ENCODE measurements at places on chromosomes 11 and 22.
A peak's percentile ranks its signal among the peaks of the same experiment; 100 is the strongest.

DNA sequence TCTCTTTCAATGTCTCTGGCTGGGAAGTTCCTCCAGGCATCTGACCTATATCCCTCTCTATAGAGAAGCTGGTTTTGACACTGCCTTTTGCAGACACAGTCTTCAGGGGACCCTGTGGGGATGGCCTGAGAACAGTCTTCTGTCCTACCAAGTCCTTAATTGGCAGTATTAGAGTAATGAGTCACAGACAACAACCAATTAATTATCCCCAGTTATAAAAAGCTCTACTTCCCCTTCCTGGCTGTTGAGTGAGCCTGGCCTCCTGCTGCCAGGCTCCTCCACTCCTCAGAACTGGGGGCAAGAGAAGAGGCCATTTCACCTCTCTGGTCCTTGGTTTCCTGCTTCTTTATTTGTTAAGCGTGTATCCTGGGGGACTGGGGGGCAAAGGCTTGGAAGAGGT lies 41.2 kb upstream of the KLHL35 start:
- no peak for DNase-seq

- peak; percentile 19 for DNase-seq
Observed at GRCh38 chr11:209275-210121, 2.0 kb downstream of the RIC8A start.

DNA sequence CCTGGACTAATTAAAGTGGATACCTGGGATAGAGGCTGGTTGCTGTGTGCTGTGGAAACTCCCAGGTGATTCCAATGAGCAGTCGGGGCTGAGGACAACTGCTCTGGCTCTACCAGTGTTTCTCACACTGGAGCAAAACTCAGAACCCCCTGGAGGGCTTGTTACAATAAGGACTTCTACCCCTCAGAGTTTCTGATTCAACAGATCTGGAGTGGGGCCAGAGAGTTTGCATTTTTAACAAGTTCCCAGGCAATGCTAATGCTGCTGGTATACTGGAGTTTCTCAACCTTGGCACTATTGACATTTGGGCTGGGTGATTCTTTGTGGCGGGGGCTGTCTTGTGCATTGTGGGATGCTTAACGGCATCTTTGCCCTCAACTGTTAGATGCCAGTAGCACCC lies 353.7 kb downstream of the MIAT start:
- no peak for DNase-seq

GRCh38 chr11:46457021-46457420 lies 65.4 kb upstream of the CHRM4 start:
- DNase-seq, result no peak

DNA sequence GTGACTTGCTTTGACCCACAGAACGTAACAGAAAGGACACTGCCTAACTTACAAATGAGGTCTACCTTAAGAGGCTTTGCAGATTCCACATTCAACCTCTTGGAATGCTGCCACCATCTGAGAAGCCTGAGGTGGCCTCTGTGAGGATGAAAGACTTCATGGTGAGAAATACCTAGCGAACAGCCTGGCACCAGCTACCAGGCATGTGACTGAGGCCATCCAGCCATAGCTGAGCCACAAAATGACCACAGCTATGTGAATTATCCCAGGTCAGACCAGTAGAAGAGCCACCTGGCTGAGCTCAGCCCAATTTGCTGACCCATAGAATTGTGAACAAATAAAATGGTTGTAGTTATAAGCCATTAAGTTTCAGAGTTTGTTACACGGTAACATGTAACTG lies 37.5 kb downstream of the PPARA start:
- DNase-seq, result peak; percentile 59

- DNase-seq, result no peak
Observed at GRCh38 chr11:75320046-75320618, 31.3 kb downstream of the ARRB1 start.

GRCh38 chr11:129815596-129816461 lies at the start of gene TMEM45B:
TSS of gene TMEM45B (plus strand) at chr11:129815848. CDS start at chr11:129852483, 36,635 bp downstream.
- no peak for DNase-seq

- no peak for DNase-seq
Observed at GRCh38 chr22:41382610-41383009, 868 bp downstream of the TEF start.

DNA sequence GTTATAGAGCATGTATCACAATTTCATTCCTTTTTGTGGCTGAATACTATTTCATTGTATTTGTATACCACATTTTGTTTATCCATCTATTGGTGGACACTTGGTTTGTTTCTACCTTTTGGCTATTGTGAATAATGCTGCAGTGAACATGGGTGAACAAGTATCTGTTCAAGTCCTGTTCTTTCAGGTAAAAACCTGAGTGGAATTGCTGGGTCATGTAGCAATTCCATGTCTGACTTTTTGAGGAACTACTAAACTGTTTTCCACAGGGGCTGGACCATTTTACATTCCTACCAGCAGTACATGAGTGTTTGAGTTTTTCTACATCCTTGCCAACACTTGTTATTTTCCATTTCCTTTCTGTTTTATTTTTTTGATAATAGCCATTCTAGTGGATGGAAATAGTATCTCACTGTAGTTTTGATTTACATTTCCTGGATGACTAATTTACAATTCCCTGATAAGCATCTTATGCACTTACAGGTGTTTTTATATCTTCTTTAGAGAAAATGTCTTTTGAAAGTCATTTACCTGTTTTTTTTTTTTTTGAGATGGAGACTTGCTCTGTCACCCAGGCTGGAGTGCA lies 12.2 kb downstream of the CABIN1 start:
- DNase-seq, result no peak

GRCh38 chr11:44275961-44276550 lies 33.9 kb downstream of the ALX4 start:
- no peak for DNase-seq

DNA sequence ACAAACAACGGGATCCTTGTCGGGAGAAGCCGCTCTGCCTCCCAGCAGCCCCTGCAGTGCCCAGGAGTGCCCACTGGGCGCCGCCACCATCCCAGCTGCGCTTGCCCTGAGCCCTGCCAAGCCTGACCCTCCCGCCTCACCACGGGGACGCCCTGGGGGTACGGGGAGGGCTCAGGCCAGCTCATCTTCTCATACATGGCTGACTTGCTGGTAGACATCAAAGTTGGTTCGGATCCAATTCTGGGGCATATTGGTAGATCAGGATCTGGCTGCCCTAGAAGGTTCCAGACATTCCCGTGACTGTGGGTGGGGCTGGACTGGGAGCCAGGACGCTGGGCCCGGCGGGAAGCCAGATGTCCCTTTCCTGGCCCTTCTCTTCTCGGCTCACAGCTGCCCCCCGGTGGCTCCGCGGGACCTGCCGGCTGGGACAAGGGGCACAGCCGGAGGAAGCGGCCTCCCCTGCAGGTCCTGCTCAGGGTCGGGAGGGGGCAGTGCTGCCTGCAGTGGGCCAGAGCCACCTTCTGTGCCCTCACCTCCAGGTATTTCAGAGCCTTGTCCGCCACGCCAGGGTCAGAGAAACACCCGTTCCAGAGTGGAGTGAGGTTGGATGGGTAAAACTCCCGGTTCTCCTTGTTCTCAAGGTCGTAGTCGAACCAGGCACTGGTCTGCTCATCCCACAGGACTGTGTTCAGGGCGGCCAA lies 10.6 kb upstream of the TREH start:
- peak; percentile 91 for DNase-seq

DNA sequence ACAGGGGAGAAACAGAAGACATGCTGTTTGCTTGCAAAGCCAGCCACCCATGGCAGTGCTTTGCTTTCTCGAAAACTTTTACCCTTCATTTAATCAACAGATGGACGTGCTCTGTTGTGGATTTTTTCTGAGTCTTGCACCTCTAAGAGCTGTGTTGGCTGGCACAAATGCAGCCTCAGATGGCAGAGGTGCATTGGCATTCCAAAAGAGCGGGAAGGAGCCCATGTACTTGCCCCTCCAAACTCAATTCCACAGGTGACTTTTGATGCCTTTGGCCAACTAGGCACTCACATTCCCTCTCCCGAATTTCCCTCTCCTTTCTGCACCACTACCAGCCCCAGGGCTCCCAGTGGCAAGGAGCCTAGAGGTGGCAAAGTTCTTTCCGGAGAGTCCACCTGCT lies 1.2 kb downstream of the KIRREL3 start:
- peak; percentile 12 for DNase-seq

DNA sequence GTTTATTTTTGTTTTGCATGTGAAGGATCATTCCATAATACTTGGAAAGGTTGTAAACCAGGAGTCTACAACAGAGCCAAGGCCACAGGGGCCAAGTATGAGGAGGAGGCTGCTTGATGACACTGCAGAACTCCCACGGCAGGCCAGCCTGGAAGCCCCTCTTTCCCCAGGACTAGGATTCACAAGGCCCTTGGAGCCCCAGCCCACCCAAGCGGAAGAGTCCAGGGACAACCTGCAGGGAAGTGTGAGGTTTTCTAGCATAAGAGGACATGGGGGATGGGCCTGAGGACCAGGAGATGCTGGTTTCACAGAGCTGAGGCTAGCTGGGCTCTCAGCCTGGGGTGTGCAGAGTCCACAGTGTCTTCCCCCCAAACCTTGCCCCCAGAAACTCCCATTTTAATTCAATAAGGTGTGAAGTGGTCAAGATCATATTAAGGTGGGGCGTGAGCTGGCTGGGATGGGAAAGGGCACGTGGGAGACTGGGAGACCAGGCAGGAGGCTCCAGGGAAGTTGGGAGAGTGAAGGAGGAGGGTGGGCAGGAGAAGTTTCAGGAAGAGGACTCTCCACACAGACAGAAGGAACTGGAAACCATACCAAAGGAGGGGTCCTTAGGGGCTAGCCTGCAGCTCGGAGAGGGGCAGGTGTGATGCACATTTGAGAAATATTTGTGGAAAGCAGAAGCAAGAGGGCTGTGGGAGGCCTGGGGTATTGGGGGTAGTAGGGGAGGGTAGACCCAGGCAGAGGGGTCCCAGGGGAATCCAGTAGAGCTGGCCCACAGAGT lies 12.4 kb downstream of the GNAZ start:
- DNase-seq, result no peak

DNA sequence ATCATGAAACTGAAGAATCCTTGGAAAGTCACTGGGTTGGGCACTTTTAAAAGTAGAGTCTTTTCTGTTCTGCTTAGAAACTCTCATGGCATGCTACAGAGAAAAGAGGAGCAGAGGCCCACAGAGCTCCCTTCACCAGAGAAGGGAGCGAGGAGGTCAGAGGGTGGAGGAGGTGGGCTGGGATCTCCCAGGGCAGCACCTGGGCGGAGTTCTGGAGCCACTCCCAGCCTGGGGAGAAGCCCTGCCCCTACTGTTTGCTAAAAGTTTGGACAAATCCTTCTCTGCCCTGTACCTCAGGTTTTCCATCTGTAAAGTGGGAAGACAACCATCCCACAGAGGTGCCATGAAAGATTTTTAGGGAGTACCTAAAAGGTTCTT lies 299.1 kb downstream of the KIRREL3 start:
- no peak for DNase-seq

- peak; percentile 64 for DNase-seq
Observed at GRCh38 chr22:32473388-32473952, 1.1 kb upstream of the FBXO7 start.

GRCh38 chr11:107928767-107929507 lies 689 bp downstream of the RAB39A start:
- DNase-seq, result peak; percentile 64

- DNase-seq, result no peak
Observed at GRCh38 chr11:14956111-14956510, 16.0 kb downstream of the CALCA start.

GRCh38 chr11:4539603-4540219 lies 5.3 kb upstream of the OR52M1 start:
- DNase-seq, result peak; percentile 29

GRCh38 chr11:80831374-80831773 lies 1390.5 kb upstream of the TENM4 start:
- DNase-seq, result no peak

DNA sequence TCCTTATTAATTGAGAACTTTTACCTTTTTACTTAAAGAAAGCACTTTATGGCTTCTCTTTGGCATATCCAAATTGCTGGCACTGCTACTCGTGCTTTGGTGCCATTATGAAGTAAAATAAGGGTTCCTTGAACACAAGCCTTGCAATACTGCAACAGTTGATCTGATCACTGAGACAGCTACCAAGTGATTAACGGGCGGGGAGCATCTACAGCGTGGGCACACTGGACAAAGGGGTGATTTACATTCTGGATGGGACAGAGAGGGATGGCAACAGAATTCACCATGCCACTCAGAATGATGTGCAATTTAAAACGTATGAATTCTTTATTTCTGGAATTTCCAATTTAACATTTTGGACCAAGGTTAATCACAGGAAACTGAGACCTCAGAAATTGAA lies 7.7 kb downstream of the CHRDL2 start:
- DNase-seq, result no peak

- DNase-seq, result peak; percentile 17
Observed at GRCh38 chr11:74696939-74697675, 34.1 kb downstream of the CHRDL2 start.

GRCh38 chr11:125950696-125951651 lies 5.1 kb downstream of the VSIG10L2 start:
- DNase-seq, result no peak

GRCh38 chr11:47257517-47258316 lies at the start of gene NR1H3:
TSS of gene NR1H3 (plus strand) at chr11:47257996. CDS start at chr11:47259217, 1,221 bp downstream.
- DNase-seq, result peak; percentile 64

DNA sequence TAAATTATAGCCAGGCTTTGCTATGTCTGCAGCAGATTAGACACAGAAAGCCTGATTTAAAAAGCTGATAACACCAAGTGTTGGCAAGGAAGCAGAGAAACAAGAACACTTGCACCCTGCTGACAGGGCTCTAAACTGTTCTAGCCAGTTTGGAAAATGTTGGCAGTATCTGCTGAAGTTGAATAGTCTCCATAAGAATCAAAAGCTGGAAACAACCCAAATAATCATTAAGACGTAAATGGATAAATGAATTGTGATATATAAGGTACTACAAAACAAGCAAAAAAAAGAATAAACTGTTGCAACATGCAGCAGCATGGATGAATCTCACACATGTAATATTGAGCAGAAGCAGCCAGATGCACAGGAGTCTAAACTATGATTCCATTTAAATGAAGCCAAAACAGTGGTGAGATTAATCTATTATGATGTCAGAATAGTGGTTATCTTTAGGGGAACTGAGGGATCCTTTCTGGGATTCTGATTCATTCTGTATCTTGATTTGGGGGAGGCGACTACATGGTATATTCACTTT lies 40.4 kb upstream of the ADORA2A start:
- DNase-seq, result no peak

DNA sequence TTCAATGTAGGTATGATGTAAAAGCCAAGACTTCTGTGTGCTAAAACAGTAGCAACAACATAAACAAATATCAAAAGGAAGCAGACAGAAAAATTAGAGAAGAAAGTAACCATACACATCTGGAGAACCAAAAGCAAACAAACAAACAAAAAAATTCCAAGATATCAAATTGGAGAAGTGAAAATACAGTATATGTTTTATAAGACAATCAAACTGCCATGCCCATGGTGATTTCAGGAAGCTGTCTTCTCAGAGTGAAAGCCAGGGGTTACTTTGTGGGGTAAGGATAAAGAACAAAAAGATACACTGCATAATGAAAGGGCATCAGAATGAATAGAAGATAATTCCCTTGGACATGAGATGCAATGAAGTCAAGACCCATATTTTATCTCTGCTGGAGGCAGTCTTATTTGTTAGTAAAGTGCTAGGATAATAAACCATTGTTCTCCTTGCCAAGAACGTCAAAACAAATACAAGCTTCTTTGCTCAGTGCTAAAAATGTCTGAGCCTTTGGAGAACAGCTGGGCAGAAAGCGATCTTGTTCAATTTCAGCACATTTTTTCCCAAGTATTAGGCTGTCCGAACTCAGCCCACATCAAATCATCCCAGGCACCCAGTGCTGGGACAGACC lies 38.1 kb upstream of the LDLRAD3 start:
- DNase-seq, result no peak
